ENCODE measurements at places on chromosomes 4 and X. TPM values are rescaled to one million over a fixed set of nuclear protein-coding genes. Genes with fewer than 3 reads are reported as not detected.

The ZAR1 gene
- total RNA-seq: 1.8 TPM

The BEX1 gene
- total RNA-seq: 0.92 TPM

The PWWP3B gene
- not detected for total RNA-seq

The GLOD5 gene
- not detected for total RNA-seq

The SCD5 gene
- 7.3 TPM for total RNA-seq

The FAM200B gene
- total RNA-seq: 27.8 TPM

The NKX3-2 gene
- not detected for total RNA-seq

The MAGEA4 gene
- not detected for total RNA-seq

The GABRB1 gene
- total RNA-seq: not detected

The SLC2A9 gene
- total RNA-seq: 9.1 TPM

The IL2 gene
- total RNA-seq: not detected

The TNIP3 gene
- 1.1 TPM for total RNA-seq

The KIF4A gene
- 1.7 TPM for total RNA-seq

Data from thoracic aorta (tissue), 2 donors.